Left ventricle myocardium inferior (tissue), 1 donor: ENCODE measurements at places on chromosomes 6 and 20.
A peak's percentile ranks its signal among the peaks of the same experiment; 100 is the strongest.

- DNase-seq: peak; percentile 93
Observed at GRCh38 chr6:31620586-31621319, at the start of gene PRRC2A. Gene PRRC2A, plus strand, starts transcription at chr6:31620715. Its CDS starts 2,075 bp downstream, at chr6:31622790.

DNA sequence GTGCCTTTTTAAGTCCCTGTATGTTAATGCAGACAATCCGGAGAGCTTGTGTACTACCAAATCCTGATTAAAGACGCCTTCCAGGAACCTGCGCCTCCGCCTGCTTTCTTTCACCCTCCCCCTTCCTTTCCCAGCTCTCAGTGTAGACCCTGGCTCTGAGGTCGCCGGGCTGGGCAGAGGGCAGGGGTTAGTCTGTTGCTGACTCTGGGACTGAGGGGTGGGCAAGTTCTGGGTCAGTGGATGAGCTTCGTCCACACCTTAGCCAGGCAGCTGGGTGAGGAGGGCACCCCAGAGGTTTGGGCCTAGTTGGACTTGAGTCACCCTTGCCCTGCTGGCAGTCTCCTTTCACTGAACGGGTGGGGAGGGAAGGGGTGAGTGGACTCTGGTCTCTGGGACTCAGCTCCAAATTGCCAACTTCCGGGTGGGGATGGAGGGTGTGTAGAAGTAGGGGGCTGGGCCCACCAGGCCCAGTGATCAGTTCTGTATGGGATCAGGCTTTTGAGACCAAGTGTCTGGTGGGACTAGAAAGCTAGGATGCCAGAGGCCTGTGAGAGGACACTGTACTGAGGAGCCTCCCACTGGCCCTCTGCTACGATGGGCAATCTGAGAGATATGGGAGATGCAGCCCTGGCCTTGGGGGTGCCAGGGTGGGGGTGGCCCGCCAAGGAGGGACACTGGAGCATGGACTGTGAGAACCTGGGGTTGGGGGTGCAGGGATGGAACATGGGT is 21.3 kb upstream of the SLC22A7 start:
- no peak for DNase-seq

- DNase-seq: no peak
Observed at GRCh38 chr20:9835302-9835701, 3.6 kb downstream of the PAK5 start.

- DNase-seq: no peak
Observed at GRCh38 chr6:158605266-158605878, 39.2 kb downstream of the DYNLT1 start.

DNA sequence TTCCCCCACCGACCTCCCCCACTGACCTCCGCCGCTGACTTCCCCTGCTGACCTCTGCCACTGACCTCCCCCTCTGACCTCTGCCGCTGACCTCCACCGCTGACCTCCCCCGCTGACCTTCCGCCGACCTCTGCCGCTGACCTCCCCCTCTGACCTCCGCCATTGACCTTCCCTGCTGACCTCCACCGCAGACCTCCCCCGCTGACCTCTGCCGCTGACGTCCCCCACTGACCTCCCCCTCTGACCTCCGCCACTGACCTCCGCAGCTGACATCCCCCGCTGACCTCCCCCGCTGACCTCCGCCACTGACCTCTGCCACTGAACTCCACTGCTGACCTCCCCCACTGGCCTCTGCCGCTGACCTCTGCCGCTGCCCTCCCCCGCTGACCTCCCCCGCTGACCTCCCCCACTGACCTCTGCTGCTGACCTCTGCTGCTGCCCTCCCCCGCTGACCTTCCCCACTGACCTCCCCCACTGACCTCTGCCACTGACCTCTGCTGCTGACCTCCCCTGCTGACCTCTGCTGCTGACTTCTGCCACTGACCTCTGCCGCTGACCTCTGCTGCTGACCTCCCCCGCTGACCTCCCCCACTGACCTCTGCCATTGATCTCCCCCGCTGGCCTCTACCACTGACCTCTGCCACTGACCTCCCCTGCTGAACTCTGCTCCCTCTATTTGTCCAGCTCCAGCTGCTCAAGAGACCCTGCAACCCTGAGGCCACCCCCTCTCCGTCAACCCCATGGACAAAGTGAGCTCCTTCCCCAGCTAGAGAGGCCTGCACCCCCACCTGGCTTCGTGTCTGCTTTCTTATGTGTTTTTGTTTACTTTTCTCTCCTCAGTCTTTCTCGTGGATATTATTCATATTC is 91.4 kb upstream of the AFDN start:
- DNase-seq: no peak

GRCh38 chr6:45566882-45567281 is 189.1 kb upstream of the SUPT3H start:
- DNase-seq: no peak

GRCh38 chr6:92341201-92341600 is 1078.2 kb downstream of the EPHA7 start:
- DNase-seq: no peak

GRCh38 chr20:10077081-10077471 is 42.3 kb downstream of the ANKEF1 start:
- DNase-seq: no peak

DNA sequence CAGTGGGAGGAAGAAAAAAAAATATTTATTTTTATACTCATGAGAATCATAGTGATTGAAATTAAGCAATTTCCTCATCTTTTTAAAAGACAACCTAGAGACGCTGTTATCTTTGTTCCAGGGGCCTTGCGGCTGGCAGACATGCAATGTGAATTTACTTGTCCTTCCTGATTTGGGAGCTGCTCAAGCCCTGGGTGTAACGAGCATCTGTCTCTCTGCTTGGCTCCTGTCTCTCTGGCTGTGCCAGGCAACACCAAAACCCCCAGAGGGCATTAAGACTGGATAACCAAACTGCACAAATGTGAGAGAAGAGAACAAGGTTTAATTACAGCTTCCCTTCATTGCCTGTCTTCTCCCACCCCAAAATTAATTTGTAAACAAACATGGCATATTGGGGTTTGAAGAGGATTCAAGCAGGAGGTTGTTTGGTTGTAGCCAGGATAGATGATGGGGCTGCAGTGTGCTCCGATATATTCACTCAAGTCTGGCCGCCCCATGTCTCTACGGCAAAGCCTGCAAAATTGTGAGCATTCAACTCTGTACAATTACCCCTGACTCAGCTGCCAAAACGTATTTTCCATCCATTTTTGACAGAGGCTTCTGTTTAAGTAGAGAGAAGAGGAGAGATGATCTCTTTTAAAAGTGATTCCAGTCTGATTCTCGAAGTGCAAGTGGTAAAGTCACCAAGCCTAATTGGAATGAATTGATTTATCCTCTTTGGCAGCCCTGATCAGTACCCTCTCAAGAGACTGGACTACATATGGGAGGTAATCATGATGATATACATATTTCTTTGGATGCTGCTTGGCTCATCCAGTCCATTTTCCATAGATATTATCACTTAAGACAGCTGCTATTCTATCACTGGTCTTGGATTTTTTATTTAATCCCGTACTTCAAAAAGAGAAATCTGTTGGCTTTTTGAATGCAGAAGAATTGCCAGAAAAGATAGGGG is 170.2 kb downstream of the SLC24A3 start:
- no peak for DNase-seq

GRCh38 chr20:3390759-3391425 is 16.6 kb downstream of the DNAAF9 start:
- DNase-seq: no peak

- no peak for DNase-seq
Observed at GRCh38 chr20:10978713-10979112, 304.9 kb upstream of the JAG1 start.

- DNase-seq: no peak
Observed at GRCh38 chr6:47700053-47700452, 1.7 kb downstream of the ADGRF4 start.

DNA sequence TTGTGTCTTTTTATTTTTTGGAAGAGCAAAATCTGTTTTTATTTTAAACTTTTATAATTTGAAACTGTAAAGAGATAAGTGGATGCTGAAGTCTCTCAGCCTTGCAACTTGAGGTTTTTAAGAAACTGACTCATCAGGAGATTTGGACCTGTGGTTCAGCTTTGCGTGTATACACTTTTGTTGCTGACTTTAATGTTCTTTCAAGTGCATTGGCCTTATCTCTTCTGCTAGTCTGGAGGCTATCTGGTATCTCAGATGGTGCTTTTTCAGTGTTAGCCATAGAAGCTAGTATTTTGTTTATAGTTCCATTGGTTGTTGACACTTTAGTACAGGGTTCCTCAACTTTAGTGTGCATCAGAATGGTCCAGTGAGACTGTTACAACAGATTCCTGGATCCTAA is 504.0 kb upstream of the SPTLC3 start:
- DNase-seq: no peak

DNA sequence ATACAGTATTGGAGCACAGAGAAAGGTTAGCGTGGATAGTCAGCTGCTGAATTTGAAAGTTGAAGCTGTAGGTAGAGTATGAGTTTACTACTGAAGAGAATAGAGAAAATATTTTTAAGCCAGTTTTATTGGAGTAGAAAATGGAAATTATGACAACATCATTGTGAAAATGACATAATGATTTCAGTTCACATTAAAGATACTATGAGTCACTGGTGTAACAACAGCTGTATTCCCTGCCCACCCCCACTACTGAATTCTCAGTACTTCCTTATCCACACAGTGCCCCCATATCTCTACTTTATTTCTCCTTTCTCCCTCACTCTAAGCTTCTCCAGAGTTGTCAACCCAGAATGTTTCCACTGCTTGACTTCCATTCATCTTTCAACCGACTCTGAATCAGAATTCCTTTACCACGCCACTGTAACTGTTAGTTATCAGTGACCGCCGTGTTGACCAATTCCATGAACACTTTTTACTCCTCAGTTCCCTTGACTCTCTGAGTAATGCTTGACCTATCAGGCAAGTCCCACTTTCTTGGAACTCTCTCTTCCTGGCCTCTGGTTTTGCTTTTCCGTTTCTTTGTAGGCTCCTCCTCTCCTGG is 139.6 kb downstream of the AIG1 start:
- DNase-seq: no peak

- DNase-seq: no peak
Observed at GRCh38 chr6:1962201-1962600, 283.2 kb downstream of the GMDS start.

- no peak for DNase-seq
Observed at GRCh38 chr6:53299331-53300005, 49.3 kb downstream of the ELOVL5 start.

DNA sequence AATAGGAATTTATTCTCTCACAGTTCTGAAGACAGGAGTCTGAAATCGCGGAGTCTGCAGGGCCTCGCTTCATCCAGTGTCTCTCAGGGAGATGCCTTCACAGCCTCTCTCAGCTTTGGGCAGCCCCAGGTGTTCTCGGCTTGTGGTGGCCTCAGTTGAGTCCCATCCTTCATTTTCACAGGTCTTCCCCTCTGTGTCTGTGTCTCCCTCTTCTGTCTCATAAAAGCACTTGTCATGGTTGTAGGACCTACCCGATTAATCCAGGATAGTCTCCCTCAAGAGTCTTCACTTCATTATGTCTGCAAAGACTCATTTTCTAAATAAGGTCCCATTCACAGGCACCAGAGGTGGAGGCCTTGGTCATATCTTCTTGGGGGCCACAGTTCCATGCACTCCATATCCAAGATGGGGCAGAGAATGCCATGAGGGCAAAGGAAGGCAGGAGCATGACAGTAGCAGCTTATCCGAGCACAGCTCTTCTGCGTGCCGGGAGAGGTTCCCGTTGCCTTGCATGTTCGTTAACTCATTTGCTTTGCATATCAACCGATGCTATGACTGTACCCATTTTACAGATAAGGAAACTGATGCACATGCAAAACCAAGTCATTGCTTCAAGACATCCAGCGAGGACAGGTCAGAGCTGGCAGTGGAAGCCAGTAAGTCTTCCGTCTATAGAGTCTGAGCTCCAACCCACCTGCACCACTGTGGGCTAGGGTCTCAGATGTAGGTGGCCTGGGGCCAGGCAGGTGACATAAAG is 363.8 kb upstream of the SULF2 start:
- no peak for DNase-seq

- no peak for DNase-seq
Observed at GRCh38 chr20:16606468-16607070, 33.3 kb upstream of the KIF16B start.

DNA sequence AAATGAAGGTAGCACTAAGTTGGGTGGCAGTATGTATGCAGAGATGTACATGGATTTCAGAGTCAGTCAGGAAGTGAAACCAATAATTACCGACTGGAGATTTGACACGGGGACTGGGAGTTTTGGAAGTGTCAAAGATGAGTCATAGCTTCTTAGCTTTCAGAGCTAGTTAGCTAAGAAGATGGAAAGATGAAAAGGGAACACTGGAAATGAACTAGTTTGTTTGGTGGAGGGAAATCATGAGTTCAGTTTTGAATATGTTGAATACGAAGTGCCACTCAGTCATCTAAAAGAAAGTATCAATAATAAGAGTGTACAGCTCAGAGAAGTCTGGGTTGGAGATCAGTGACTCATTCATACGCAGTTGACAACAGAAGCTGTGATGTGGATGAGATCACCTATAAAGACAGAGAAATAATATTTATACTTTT is 7.5 kb downstream of the ESF1 start:
- DNase-seq: no peak

GRCh38 chr20:37238935-37239451 is 22.6 kb downstream of the GHRH start:
- DNase-seq: no peak

DNA sequence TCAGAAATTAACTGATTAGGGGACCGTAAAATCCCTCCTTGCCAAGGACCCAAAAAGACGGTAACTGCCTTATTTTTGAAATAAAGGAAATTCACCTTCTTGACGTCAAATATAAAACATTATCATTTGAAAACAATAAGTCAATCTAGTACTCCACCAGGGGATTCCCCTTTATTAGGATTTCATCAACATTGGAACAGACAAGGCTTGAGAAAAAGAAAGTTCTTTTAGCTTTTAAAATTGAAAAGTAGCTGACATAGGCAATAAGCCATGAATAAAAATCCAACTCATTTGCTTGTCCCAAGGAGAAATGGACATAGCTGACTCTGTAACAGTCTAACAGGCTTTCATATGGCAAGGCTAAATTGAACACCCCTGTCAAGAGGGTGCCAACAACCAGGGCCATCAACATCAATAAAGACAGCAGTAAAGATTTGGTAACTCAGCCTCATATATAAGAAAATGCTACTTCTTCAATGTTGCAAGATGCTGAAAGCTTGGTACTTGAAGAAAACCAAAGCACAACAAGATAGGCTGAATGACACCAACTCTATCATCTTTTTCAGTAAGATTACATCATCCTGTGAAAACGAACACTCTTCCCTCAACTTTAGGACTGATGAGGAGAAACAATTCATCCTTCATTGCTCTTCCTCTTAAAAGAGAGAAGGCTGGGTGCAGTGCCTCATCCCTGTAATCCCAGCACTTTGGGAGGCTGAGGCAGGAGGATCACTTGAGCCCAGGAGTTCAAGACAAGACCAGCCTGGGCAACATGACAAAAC is 121.0 kb upstream of the PRDM1 start:
- DNase-seq: no peak

- DNase-seq: no peak
Observed at GRCh38 chr6:170367241-170367640, 60.7 kb downstream of the FAM120B start.

DNA sequence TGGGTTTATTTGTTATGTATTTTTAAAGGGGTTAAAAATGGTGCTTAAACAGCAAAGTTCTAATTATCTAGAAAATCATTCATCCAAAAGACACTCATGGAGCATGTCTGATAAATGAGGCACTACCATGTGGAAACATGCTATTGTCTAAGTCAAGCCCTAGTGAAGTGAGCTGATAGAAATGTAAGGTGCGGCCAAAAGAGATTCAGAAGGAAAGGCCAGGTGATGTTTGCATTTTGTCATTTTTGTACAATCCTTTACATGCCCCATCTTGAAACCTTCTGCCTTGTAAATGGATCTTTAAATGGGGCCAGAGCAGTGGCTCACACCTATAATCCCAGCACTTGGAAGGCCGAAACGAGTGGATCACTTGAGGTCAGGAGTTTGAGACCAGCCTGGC is 77.3 kb downstream of the PLCG1 start:
- DNase-seq: no peak
